ENCODE measurements at places on chromosomes 6 and 20.

- no peaks in the 10 kb centered on the region for H3K4me1 ChIP-seq
- H3K36me3 ChIP-seq, result no peaks in the 10 kb centered on the region
- H3K4me3 ChIP-seq, result no peak overlapping the region
- no peaks in the 10 kb centered on the region for H3K27me3 ChIP-seq
- peak; percentile 12 for DNase-seq
- no peak overlapping the region for H3K27ac ChIP-seq
Observed at GRCh38 chr6:23980965-23981364, 145.1 kb upstream of the NRSN1 start.

DNA sequence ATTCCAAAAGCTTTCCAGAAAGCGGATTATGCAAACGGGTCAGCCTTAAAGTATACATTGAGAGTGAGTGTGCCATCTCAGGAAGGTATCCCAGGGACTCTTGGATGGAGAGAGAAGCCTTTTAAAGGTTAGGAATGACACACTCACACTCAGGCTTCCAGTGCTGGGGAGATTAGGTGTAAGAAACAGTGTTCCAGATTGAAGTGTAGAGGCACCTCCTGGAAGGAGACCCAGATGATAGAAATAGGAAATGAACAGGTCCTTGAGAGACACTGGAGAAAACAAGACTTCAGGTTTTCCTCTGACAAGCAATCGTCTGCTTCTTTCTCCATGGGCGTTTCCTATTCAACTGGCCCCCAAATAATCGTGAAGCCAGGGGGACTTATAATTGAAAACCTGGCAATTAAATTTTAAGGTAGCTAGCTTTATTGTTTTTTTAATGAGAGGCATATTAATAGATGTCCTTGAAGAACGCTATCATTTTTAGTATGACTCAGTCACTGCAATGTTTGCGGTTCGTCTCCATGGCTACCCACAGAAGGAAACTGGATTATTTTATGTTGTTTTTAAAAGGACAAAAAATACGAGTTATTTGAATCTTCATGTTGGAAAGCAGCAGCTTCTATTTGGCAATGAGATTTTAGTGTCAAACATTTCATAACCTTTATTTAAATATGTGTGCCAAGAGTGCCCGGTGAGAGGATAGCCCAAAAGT is 85.3 kb downstream of the TRMT6 start:
- H3K27me3 ChIP-seq, result no peaks in the 10 kb centered on the region
- H3K36me3 ChIP-seq, result no peaks in the 10 kb centered on the region
- no peak overlapping the region for H3K27ac ChIP-seq

GRCh38 chr6:136782021-136782770 is 10.1 kb downstream of the MAP3K5 start:
- peak; percentile 65 for DNase-seq
- no peak overlapping the region for H3K27ac ChIP-seq
- H3K36me3 ChIP-seq, result no peaks in the 10 kb centered on the region
- no peak overlapping the region for H3K4me3 ChIP-seq
- H3K4me1 ChIP-seq, result no peaks in the 10 kb centered on the region
- no peaks in the 10 kb centered on the region for H3K27me3 ChIP-seq

DNA sequence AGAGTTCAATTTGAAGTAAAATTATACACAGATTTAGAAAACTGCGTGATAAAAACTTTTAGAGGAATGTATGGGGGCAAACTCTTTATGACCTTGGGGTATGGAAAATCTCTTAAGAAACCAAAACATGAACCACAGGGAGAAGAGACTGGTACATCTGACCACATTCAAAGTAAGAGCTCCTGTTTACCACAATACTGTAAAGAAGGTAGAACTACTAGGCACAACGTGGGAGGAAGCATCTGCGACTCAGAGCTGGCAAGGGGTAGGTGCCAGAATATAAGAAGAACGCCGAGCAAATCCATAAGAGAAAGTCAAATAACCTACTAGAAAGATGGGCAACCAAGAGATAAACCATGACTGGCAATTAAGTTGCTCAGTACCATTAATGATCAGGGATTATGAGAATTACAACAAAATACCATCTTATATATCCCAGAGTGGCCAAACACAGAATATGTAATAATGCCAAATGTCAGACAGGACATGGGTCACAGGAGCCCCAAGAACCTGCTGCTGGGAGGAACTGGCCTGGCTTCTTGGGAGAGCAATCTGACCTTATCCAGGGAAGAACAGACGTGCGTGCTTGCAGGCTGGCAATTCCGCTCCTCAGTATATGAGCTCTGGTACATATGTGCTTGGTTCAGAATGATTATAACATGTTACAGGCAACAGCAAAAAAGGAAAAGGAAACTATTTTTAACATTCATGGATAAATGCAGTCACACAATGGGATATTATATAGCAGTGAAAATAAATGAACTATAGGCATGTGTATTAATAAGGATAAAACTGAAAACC is 50.2 kb downstream of the INSM1 start:
- DNase-seq, result no peak
- no peaks in the 10 kb centered on the region for H3K36me3 ChIP-seq
- H3K4me3 ChIP-seq, result no peak overlapping the region
- no peak overlapping the region for H3K27ac ChIP-seq
- no peaks in the 10 kb centered on the region for H3K27me3 ChIP-seq
- H3K4me1 ChIP-seq, result peaks cover 1% of the 10 kb centered on the region

- H3K27me3 ChIP-seq, result no peaks in the 10 kb centered on the region
- H3K27ac ChIP-seq, result no peak overlapping the region
- DNase-seq, result no peak
- no peaks in the 10 kb centered on the region for H3K4me1 ChIP-seq
- H3K4me3 ChIP-seq, result no peak overlapping the region
- no peaks in the 10 kb centered on the region for H3K36me3 ChIP-seq
Observed at GRCh38 chr20:10701607-10702006, 27.8 kb upstream of the JAG1 start.

All from mesendoderm (in vitro differentiated cells).